ENCODE measurements at places on chromosomes 11 and 22. TPM values are rescaled to one million over a fixed set of nuclear protein-coding genes. Genes with fewer than 3 reads are reported as not detected.

Gene OR9Q1
- polyA plus RNA-seq, result not detected

Gene OR5P2
- 0.06 TPM for polyA plus RNA-seq

Gene OR51A2
- polyA plus RNA-seq, result not detected

Gene DDI1
- not detected for polyA plus RNA-seq

Gene C1QTNF4
- polyA plus RNA-seq, result 3.9 TPM

Gene NDUFS3
- polyA plus RNA-seq, result 201 TPM

Gene PANX3
- polyA plus RNA-seq, result not detected

Gene PIM3
- 40.2 TPM for polyA plus RNA-seq

Gene UBE2L6
- polyA plus RNA-seq, result 94.8 TPM

Gene MMP20
- not detected for polyA plus RNA-seq

Gene FGF19
- polyA plus RNA-seq, result 14.8 TPM

Gene SOX6
- polyA plus RNA-seq, result 0.09 TPM

Gene SLC5A4
- 0.17 TPM for polyA plus RNA-seq

Gene CBLIF
- polyA plus RNA-seq, result not detected

Gene P4HA3
- polyA plus RNA-seq, result 0.05 TPM

Gene HBE1
- polyA plus RNA-seq, result 0.39 TPM

Gene MPPED2
- 1.3 TPM for polyA plus RNA-seq

Gene CCDC81
- polyA plus RNA-seq, result 0.20 TPM

Gene SPON1
- polyA plus RNA-seq, result 1.5 TPM

Gene GATD1
- polyA plus RNA-seq, result 101 TPM

Gene SHISAL1
- 3.7 TPM for polyA plus RNA-seq

Gene XKR3
- not detected for polyA plus RNA-seq

Gene FAM111B
- polyA plus RNA-seq, result 4.8 TPM

Gene TMEM191C
- 3.4 TPM for polyA plus RNA-seq

Gene RAB36
- 1.5 TPM for polyA plus RNA-seq

Gene UPK3A
- polyA plus RNA-seq, result 2.4 TPM

Gene DRD4
- polyA plus RNA-seq, result 9.7 TPM

Gene KLHL35
- polyA plus RNA-seq, result 0.41 TPM

Gene NUDT8
- polyA plus RNA-seq, result 11.0 TPM

Gene VPS37C
- 15.4 TPM for polyA plus RNA-seq

Gene IGSF22
- polyA plus RNA-seq, result 0.14 TPM
